ENCODE measurements at places on chromosomes 6 and 20.
A peak's percentile ranks its signal among the peaks of the same experiment; 100 is the strongest.

- DNase-seq = no peak
Measured at GRCh38 chr6:159461266-159461665, 231.8 kb downstream of the SOD2 start.

DNA sequence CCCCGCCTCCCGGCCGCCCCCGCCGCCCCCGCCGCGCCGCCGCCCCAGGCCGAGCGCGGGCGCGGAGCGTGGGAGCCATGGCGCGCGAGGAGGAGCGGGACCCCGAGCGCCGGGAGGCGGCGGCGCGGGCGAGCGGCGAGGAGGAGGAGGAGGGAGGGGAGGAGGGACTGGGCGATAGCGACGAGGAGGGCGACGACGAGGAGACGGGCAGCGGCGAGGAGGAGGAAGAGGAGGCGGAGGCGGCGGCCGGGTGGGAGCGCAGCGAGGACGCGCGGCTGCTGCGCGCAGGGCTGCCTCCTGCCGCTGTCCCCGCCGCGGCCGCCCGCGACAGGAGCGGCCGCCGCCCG lies at the start of gene SLC24A3:
Gene SLC24A3 (plus strand): TSS at position 174 of the 347 bp plus-strand sequence.
- DNase-seq = peak; percentile 83

- no peak for DNase-seq
Measured at GRCh38 chr6:107823047-107823557, 1.0 kb downstream of the SCML4 start.

DNA sequence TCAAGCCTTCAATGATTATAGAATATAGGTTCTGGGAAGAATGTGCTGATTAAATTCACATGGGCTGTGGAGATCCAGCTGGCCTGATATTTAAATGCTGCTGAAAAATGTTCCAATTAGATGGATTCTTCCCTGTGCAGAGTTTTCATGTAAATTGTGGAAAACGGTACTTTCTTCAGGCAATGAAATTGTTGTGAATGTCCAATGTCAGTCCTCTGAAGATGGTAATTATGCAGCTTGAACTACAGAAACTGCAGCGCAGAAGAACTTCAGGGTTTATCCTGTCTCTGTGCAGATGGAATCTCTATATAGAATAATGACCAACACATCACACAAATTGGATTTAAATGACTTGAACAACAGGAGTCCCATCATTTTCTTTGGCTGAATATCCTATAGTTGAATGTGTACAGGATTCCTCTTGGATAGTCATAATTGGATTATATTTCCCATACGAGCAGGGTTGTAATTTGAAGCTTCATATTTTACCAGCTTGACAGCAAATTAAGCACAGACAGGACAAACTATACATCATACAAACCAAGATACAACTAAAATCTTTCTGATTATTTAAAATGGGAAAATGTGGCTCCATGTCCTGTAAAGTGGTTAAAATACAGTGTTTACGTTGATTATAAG lies 82.3 kb downstream of the CAP2 start:
- no peak for DNase-seq

DNA sequence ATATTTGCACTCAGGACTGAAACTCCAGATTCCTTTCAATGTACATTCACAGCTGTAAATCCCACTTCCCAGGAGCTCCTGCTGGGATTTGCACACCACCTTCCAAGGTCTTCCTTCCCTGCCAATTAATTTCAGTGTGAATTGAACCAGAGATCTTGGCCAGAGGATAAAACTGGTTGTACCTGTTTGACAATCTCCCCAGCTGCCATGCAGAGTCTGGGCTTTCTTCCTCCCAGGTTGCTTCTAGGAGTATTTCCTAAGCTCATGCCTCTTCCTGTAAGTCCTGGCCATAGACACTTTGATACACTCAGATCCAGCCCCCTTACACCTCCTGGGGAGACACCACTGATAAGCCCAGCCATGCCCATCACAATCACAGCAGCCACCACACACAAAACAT lies 15.6 kb downstream of the MAFB start:
- DNase-seq = no peak

GRCh38 chr6:152701863-152702401 lies 4.2 kb downstream of the MYCT1 start:
- no peak for DNase-seq

DNA sequence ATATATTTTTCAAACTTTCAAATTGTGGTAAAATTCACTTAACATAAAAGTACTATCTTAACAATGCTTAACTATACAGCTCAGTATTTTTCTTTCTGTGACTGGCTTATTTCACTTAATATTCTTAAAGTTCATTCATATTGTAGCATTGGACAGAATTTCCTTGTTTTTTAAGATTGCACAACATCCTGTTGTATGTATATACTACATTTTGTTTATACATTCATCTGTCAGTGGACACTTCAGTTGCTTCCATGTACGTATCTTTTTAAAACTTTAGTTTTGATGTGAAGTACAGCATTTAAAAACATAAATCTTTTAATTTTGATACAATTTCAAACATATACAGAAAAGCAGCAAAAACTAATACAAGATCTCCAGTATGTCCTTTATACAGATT lies 220.7 kb downstream of the ZFAND3 start:
- DNase-seq = no peak

DNA sequence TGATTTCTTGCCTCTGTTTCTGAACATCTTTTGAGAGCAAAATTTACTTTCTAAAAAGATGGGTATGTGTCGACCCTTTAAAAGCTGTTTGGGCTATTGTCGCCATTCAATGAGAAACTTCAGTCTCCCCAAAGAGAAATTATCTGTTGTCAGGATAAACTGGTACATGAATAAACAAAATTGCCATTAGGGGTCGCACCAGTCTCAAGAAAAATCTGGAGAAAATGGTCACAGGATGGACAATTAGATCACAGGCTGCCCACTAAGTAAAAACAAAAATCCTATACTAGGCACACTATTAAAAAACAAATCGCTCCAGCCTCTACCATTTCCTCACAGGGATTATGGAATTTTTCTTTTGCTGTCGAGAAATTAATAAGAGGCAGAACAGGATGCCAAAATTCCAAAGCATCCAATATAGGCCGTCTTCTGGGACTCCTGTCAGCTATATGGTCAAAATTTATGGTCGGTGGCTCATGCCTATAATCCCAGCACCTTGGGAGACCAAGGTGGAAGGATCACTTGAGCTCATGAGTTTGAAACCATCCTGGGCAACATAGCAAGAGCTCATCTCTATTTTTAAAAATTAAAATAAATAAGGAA lies 5.5 kb upstream of the HLA-E start:
- peak; percentile 75 for DNase-seq

GRCh38 chr20:2640260-2640659 lies 12.2 kb upstream of the NOP56 start:
- no peak for DNase-seq

DNA sequence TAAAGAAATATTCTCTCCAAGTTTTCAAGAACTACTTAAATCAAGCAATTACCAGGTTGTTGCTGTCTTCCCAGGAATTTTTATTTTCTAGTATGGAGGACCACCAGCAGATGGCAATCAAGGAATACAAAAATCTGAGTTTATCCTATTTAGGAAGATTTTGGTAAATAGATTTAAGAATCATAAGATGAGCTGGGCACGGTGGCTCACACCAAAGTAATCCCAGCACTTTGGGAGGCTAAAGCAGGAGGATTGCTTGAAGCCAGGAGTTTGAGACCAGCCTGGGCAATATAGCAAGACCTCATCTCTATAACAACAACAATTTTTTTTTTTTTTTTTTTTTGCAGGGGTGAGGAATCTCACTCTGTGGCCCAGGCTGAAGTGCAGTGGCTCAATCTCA lies 19.3 kb upstream of the SEC63 start:
- DNase-seq = no peak

- no peak for DNase-seq
Measured at GRCh38 chr6:30685157-30686008, 1.1 kb downstream of the PPP1R18 start.

DNA sequence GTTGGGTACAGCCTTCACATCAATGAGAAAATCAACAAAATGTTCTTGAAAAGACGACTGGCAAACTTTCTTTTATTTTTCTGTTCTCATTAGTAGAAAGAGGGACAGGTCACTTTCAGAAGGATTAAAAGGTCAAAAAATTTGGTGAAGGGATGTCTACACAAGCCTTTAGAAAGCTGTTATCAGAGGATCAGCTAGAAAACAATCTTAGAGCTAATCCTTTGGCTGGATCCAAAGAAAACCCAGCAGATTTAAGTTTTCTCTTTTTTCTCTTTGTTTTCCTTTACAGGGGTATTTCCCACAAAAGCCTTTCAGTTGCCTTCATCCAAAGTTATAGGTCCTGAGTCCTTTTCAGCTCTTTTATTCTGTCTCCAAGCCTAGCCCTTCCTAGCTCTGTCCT lies 57.3 kb upstream of the EDN1 start:
- DNase-seq = no peak

DNA sequence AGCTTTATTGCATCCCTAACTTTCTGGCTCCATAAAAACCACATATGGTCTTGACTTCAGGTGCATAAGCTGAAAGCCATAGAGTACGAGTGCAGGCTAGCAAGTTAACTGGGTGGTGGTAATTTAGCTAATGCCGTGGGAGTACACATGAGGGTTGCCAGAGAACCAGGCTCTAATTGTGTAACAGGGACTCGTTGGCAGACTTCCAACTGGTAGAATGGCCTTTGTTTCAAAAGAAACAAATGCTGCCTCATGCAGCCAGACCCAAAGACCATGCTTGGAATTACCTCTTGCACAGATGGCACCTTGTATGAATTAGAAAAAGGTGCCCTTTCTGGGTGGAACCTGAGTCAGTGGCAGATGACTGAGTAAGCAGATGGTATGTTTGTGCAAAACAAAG lies 73.2 kb downstream of the LY86 start:
- DNase-seq = peak; percentile 73

GRCh38 chr6:78770765-78771164 lies 96.6 kb upstream of the IRAK1BP1 start:
- no peak for DNase-seq

- DNase-seq = no peak
Measured at GRCh38 chr6:44942201-44942600, 385.9 kb upstream of the RUNX2 start.

DNA sequence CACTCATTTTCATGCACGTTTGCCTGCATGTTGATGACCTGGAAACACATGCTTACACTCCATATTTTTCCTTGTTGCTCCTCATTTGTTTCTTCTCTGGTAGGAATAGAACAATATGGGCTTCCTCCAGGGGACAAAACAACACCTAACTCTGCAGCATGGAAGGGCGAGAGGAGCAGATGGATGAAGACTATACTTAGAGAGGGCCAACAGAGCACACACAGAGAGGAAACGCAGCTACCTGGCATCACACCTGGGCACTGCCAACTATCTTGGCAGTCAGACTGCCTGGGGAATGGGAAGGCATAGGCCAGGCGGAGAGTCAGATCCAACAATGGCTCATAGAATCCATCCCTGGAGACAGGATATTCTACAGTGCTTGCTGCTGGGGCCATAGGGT lies 290.9 kb downstream of the CD83 start:
- DNase-seq = no peak

DNA sequence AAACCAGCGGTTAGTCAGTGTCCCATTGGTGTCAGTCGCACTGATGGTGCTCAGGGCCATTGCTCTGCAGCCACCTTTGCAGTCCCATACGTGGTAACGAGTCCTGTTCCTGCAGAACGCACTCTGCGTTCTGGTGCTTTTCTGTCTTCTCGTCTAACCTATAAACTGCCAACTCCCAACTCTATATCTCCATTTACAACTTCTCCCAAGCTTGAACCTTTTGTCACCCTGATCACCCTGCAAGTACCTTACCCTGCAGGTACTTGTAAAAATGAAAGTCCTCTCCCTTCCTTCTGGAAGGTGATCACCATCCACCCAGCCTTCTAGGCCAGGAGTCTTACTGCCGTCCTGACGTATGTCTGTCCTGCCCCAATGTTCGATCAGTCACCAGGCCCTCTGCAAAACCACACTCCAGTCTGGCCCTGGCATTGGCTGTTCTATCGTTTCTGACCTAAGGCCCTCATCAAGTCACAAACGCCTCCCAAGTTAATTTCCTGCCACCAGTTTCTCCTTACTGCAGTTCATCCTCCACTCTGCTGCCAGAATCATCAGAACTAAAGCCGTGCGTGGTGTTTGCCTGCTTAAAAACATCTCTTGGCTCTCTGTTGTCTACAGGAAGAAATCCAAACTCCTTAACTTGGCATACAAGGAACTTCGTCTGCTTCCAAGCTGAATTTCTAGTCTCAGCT lies 7.9 kb downstream of the RREB1 start:
- DNase-seq = no peak

DNA sequence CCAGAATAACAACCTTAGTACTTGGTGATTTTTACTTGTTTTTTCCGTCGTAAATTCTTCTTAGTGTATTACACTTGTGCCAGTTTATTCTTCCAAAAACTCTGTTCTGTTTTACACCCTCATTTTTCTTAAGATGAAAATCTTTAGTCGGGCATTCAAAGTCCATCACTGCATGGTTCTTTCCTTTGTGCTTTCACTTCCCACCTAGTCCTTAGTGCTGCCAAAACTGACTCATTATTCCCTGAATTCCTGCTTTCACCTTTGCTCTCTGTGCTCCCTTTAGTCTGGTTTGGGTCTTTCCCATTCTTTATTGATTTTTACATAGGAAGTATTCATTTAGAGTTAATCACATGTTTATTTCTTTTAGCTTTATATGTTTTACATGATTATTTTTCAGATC lies 3.3 kb downstream of the TRMT11 start:
- DNase-seq = no peak

GRCh38 chr6:8088886-8089285 lies 13.5 kb downstream of the EEF1E1 start:
- DNase-seq = no peak

- peak; percentile 19 for DNase-seq
Measured at GRCh38 chr20:59441860-59442810, 141.7 kb downstream of the EDN3 start.

DNA sequence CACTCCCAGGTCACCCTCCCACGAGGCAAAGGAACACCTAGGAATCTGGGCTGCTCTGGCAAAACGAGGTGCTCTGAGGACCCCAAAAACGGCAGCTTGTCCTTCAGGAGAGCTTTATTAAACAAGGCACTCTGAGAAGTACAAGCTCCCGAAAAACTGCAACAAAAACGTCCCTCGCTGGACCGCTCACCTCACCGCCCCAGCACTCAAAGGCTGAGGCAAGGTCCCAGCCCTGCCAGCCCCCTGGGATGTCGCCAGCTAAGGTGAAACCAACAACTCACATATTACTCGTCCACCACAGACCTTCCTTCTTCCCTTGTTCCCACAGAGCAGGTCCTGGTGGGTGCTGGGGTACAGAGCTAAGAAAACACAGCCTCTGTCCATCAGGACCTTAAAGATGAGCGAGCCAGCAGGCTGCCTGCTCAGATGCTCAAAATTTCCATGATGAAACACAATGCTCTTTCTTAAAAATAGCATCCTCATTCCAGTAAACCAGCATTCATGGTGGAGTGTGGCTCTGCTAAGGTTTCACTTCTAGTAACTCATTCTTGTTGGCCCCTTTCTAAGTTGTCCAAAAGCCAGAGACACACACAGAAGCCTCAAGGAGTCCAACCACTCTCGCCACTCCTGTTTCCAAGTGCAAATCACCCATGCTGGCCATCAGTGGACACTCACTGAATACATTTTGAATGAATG lies 35.9 kb downstream of the ATP9A start:
- peak; percentile 60 for DNase-seq

Data from kidney (tissue), 22 donors.